Activated CD8-positive, alpha-beta T cell treated with anti-CD3 and anti-CD28 coated beads for 36 hours (primary cell): ENCODE measurements at places on chromosomes 3 and 15.

GRCh38 chr15:51842852-51843737 is 13.6 kb downstream of the TMOD3 start:
- DNase-seq = peak; percentile 42

DNA sequence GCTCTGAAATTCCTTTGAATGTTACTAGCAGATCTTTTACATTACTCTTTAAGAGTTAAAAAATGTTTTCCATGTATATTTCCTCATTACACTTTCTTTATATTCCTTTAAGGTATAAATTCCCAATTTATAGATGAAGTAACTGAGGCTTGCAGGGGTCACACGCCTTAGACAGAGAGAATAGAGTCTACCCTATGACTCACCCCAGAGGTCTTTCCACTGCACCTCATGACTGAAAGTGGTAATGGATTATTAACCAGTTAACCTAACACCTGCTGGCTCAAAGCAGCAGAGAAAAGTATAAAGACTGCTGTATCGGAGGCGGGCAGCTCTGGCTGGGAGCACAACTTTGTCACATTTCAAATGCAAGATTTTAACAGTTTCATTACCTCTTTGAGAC is 37.7 kb downstream of the LDHAL6B start:
- DNase-seq = peak; percentile 26

DNA sequence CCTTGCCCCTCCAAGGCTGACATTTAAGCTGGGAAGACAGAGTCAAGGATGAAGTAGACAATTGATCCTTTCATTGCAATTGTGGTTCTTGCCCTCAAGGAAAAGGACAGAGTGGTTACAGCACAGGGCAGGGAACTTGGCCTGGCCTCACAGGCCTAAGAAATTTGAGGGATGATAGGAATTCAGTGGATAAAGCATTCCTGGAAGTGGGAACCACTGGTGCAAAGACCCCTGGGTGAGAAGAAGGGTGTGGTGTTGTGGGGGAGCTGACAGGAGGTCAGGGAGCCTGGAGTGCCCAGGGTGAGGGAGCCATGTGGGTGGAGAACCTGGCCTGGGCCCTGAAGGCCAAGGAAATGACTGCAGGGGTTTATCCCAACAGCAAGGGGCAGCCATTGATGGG is 287.4 kb downstream of the UACA start:
- DNase-seq = no peak

DNA sequence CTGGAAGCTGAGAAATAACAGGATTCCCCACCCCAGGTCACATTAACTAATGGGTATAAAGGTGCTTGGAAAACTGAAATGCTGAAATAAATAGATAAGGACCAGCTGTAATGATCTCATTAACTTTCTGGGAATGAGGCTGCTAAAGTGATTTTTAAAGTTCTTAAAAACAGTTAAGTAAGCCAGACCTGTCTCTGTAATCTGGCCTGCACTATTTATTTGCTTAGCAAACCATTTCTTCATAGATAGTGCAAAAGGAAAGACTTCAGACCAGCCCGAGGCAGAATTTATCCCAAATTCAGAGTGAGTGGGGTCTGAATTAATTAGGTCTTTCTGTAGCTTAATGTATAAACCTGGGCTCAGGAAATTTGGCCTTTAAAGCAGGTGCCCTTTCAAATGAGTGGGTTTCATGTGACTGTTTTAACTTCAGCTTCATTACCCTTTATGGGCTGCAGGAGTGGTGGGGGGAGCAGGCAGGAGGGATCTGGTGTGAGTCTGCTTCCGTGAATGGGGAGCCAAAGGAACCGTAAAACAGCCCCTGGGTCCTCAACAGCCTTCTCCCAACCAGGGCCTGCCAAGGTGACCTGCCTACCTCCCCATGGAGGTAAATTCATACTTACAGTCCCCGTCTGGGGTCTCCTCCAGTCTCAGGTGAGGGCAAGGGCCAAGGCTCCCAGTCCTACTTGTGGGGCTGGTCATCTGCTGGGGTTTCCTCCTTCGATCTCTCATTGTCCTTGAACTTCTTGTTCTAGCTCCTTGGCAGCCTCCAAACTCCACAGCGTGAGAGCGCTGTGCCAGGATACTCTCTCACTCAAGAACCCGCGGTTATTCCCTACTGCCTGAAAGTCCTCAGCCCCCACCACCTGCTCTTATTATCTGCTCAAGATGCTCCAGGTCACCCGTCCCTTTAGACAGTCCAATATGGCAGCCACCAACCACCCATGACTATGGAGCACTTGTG is 31.2 kb downstream of the MAGEF1 start:
- DNase-seq = no peak

- no peak for DNase-seq
Observed at GRCh38 chr3:97131476-97131875, 317.1 kb downstream of the EPHA6 start.

DNA sequence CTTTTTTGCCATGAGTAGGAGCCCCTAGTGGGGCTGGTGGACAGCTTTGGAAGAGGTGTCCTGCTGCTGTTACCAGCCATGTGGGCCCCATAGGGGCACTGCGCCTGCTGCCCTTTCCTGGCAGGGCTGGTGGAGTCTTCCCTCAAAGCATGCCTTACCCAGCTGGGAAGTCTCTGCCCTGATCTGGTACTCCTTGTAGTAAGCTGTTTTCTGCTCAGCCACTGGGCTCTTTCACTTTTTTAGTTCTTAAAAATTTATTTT is 26.2 kb downstream of the HMCES start:
- DNase-seq = no peak

- no peak for DNase-seq
Observed at GRCh38 chr3:117184574-117184973, 475.0 kb downstream of the TUSC7 start.

DNA sequence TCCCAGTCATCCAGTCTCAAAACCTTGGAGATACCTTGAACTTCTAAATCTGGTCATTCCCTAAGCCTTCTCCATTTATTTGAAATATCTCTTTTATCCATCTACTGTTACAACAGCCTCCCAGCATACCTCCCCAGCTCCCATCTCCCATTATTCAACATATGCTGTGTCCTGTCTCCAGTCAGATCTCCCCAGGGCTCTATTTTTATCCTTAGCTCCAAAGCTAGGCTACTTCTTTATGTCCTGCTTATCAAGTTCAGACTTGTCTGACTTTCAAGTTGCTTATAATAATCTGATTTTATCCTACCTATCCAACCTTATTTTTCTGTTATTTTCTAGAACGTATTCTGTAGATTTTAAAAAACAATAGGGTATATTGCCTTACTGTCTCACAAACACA is 44.2 kb downstream of the IQGAP1 start:
- DNase-seq = no peak

GRCh38 chr3:184576457-184577240 is 15.1 kb downstream of the EPHB3 start:
- no peak for DNase-seq

- no peak for DNase-seq
Observed at GRCh38 chr3:71503525-71504249, 79.8 kb downstream of the FOXP1 start.

GRCh38 chr15:67005294-67005996 is 60.0 kb upstream of the SMAD3 start:
- no peak for DNase-seq

GRCh38 chr3:147369231-147369630 is 37.1 kb downstream of the ZIC4 start:
- no peak for DNase-seq

DNA sequence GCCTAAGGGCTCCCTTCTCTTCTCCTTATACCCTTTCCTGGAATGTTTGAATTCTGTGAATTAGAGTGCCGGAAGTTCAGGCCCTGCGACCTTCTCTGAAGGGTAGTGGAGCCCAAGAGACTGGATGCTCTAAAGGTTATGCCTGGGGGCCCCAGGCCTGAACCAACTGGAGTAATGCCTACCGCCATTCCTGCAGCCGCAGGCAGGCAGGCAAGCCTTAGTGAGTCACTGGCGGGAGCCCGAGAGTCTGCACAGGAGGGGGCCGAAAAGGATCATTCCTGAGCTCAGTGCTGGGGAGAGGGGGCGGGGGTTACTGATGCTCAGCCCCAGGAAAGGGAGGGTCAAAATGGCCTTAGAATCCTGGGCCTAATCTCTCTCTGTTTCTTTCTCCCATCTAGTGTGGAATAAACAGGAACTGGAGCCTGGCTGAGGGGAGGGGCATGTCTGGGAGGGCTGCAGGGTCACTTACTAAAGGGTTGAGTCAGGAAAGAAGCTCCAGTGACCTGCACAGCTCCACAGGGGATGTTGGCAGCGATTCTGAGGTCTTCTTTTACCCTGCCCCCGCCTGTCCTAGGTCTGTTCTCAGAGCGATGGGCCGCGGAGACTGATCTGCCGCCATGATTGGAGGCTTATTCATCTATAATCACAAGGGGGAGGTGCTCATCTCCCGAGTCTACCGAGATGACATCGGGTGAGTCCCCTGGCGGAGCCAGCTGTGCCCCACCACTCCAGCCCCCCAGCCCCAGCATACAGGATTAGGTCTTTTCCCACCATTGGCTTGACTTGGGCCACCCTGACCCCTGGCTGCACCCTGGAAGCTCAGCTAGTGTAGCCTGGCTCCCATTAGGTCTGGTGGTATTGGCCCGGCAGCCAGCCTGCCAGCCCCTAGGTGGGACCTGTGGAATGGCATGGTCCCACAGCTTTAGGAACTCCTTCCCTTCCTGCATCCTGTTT is 2.0 kb downstream of the AP2M1 start:
- DNase-seq = no peak

DNA sequence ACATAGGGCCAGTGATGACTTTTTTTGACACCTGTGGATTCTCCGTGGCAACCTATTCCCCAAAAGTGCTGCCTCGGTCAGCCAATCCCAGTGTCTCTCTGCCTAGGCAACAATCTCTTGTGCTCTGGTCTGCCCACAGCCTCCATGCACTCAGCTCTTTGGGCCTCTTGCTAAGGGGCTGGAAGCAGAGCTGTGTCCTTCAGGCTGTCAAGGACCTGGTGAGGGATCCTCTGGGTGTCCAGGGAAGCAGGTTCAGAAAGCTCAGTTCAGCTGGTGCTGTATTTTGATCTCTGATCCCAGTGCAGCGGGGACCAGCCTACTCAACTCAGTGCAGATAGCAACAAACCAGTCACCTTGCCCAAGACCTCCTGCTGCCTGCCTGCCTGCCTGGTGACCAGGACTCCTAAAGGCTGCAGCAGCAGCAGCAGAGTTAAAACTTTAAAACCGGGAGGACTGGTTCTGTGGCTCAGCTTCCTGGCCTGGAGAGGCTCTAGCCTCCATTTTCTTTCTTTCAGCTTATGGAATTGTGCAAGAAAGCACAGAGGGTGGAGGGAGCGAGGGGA is 6.2 kb downstream of the PAK6 start:
- no peak for DNase-seq

DNA sequence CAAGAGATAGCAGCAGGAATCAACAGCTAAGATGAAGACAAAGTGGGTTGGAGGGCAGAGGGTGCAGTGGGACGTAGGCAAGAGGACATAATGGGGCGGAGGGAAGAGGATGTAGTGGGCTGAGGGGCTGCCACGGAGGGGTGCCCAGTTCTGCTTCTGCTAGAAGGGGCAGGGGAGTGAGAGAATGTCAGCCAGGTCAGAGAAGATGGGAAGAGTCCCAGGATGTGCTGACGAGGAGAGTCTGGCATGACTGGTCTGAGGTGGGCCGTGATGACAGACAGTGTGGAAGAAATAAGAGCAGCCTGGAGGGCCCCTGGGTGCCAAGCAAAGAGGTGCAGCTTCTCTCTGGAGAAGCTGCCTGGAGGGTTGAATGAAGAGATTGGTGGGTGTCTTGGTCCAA is 4.0 kb downstream of the SPSB4 start:
- DNase-seq = no peak

- DNase-seq = no peak
Observed at GRCh38 chr3:38157595-38157994, 7.7 kb upstream of the OXSR1 start.

GRCh38 chr3:152413240-152413639 is 144.5 kb downstream of the MBNL1 start:
- no peak for DNase-seq
